ENCODE measurements at places on chromosomes 1 and 21.

GRCh38 chr1:34328281-34328799, 151.6 kb downstream of the C1orf94 start:
- DNase-seq, result no peak

- DNase-seq, result peak; percentile 3
Measured at GRCh38 chr1:95916616-95917015, 682.6 kb downstream of the RWDD3 start.

GRCh38 chr1:62772607-62773295, 11.2 kb upstream of the ATG4C start:
- DNase-seq, result no peak

GRCh38 chr1:101128211-101128727, 102.7 kb upstream of the DPH5 start:
- DNase-seq, result no peak

- no peak for DNase-seq
Measured at GRCh38 chr1:38045401-38046332, 926 bp downstream of the POU3F1 start.

DNA sequence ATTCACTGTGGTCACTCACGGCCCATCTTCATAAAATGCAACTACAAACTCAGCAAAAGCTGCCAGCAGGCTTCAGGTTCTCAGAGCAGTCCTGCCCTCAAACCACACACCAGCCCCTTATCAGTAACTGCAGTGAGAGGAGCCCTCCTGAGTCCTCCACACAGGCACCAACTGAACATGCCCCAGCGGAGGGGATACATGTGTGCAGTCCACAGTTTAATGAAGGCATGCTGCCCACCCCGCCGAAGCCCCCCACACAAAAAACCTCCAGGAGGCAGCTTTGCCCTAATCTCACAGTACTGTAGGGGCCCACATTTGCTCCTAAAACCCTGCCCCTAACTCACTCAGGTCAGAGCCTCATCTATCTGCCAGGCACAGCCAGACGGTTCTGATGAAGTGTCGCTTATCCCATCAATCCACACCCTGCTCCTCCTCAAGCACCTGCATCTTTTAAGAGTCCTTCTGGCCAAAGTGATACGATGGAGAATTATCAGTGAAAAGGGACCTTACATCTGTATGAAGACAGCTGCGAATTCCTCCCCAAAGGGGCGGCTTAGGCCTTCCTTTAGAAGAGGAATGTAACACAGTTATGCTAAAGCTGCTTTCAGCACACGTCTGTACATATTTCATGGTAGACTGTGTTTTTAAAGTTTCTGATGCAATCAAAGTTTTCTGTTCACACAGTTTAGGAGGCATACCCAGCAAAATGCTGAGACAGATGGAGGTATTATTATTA, 3.5 kb downstream of the ABCB10 start:
- no peak for DNase-seq

- DNase-seq, result no peak
Measured at GRCh38 chr1:226369110-226369509, 38.8 kb downstream of the PARP1 start.

GRCh38 chr1:45329445-45329844, 2.8 kb downstream of the HPDL start:
- no peak for DNase-seq

- DNase-seq, result no peak
Measured at GRCh38 chr21:29235714-29236197, 63.0 kb upstream of the BACH1 start.

GRCh38 chr1:41975850-41976569, 57.3 kb upstream of the HIVEP3 start:
- DNase-seq, result no peak

DNA sequence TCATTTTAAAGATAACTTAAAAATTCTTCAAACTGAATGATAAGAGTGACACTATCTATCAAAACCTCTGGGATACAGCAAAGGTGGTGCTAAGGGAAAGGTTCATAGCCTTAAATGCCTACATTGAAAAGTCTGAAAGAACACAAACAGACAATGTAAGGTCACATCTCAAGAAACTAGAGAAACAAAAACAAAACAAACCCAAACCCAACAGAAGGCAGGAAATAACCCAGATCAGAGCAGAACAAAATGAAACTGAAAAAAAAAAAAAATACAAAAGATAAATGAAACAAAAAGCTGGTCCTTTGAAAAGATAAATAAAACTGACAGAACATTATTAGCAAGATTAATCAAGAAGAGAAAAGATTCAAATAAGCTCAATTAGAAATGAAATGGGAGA, 6.8 kb downstream of the ODF2L start:
- DNase-seq, result no peak

- no peak for DNase-seq
Measured at GRCh38 chr1:154595621-154596020, 12.4 kb downstream of the ADAR start.

GRCh38 chr1:244065063-244065793, 14.1 kb downstream of the ZBTB18 start:
- no peak for DNase-seq

DNA sequence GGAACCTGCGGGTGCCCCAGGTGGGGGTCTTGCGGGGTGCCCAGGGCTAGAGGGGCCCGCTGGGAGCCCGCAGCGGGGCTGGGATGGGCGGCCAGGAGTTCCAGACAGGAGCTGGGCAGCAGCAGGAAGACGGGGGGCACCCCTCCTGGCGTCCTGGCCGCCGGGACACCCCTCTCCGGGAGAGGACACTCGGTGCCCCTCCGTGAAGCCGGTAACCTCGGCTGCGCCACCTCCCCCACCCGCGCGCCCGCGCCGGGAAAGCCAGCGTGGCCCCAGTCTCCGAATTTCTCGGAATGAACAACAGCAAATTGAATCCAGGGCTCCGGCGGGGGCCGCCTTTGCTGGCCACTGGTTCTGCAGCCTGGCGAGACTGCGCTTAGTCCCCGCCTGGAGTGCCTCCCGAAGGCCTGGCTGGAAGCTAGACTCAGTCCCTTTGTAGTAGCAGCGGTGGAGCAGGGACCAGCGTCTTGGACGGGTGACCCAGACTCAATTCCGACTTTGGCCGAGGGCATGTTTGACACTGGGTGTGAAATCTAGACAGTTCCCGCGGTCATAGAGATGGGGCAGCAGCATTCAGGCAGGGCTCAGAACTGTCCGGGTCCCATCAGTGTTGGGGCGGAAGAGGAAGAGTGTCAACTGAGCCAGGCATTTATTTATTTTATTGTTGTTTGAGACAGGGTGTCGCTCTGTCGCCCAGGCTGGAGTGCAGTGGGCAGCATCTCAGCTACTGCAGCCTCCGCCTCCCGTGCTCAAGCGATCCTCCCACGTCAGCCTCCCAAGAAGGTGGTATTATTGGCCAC, 773 bp downstream of the IFNGR2 start:
- DNase-seq, result no peak

GRCh38 chr1:110112656-110113055, 413 bp downstream of the UBL4B start:
- DNase-seq, result no peak

GRCh38 chr1:56149761-56150160, 429.6 kb downstream of the PLPP3 start:
- DNase-seq, result no peak

- no peak for DNase-seq
Measured at GRCh38 chr1:1092894-1093609, 18.9 kb upstream of the RNF223 start.

DNA sequence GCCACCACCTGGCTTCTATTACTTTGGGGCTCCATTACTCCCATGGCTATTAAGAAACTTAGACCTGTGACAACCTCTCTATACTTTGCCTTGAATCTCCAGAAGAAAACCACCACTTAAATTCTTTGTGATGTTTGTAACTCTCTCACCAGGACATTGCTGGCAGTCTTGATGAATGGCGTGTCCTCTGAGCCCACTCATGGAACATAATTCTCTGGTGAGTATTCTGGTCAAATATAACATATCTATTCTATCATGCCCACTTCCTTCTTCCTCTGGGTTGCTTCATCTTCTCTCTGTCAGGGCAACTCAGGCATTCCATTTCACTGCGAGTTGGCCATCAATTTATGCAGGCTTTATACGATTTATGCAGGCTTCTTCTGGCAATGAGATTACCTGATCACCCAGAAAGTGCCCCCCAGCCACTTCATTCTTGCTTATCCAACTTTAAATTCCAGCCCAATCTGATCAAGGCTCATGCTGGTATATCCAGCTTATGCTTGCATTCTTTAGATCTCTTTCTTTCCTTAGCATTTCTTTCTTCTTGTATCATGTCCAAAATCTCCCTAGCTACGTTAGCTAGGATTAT, 112.0 kb upstream of the CHRM3 start:
- DNase-seq, result no peak

- no peak for DNase-seq
Measured at GRCh38 chr1:168763031-168763430, 34.0 kb upstream of the DPT start.

DNA sequence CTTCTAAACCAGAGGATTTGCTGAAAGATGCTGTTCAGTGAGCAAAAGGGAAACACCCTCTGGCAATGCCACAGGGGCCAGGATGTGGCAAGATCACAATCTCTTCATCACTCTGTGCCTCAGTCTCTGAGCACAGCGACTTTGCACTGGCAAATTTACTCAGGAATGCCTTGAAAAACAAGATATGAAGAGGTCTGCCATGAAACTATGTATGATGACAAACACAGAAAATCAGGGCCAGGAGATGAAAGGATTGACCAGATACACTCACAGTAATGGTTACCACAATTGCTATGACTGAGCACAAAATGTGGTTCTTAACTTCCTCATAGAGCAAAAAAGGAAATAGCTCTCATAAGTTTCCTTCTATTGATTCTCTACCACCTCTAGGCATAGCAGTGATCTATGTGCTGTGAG, 5.8 kb downstream of the TTC13 start:
- no peak for DNase-seq

DNA sequence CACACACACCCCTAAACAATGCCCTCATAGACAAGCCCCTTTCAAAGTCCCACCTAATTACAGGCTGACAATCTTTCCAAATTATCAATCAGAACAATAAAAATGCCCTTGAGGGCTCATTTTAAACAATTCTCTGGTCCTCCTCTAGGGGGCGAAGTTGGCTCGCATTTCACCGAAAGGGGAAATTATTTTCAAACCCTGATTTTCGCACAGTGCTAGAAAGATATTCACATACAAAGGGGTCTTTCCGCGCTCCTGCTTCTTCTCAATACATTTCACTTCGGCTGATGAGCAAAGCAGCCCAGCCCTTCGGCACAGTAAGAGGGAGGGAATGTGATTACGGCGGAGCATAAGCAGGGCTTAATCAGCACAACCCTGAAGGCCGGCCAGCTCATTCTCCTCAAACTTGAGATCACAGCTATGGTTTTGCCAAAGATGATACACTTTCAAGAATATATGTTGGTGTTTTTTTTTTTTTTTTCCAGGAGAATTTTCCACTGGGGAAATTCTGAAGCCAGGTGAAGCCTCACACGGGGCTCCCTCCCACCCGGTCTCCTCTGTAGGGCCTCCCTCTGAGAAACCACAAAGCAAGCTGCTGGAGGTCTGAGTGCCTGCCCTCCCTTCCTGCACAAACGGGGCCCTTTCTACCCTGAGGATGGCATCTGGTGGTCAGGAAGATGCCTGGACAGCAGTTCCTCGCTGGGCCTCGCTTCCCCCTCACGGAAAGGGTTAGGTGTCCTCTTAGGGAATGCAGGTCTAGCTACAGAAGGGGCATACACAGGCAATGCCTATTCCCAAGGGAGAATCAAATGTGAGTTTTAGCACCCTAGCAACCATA, 66.9 kb downstream of the GNG12 start:
- peak; percentile 55 for DNase-seq

DNA sequence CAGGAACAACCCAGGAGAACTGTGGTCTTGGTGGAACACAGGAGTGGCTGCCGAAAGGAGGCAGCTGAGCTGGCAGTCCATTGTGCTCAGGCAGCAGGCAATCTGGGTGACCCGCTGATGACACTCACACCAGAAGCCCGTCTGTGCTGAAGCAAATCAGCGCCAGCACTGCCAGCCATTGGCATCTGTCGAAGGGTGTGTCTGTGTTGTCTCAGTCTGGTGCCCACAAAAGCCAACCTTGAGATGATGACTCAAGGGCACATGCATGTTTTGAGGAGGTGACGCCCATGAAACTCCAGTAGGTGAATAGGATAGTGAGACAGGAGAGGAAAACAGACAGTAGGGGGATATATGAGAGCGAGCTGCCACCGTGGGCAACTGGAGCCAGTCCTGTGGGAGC, 167.3 kb downstream of the KAZN start:
- no peak for DNase-seq

GRCh38 chr1:41884256-41885230, 34.2 kb downstream of the HIVEP3 start:
- DNase-seq, result no peak

DNA sequence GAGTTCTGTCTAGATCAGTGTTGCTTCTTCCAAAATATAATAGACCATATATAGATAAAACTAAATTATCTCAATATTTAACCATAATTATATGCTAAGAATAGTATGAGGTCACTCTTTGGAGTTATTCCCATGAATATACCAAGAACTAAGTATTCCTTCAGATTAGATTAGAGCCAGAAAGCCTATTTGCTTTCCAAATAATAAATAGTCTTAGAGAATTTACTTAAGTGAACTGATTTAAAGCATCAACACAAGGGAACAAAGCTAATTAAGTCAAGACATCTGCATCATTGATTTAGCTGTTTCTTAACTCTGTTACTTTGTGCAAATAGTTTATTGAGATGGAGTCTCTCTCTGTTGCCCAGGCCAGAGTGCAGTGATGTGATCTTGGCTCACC, 35.7 kb downstream of the FNBP1L start:
- DNase-seq, result no peak

DNA sequence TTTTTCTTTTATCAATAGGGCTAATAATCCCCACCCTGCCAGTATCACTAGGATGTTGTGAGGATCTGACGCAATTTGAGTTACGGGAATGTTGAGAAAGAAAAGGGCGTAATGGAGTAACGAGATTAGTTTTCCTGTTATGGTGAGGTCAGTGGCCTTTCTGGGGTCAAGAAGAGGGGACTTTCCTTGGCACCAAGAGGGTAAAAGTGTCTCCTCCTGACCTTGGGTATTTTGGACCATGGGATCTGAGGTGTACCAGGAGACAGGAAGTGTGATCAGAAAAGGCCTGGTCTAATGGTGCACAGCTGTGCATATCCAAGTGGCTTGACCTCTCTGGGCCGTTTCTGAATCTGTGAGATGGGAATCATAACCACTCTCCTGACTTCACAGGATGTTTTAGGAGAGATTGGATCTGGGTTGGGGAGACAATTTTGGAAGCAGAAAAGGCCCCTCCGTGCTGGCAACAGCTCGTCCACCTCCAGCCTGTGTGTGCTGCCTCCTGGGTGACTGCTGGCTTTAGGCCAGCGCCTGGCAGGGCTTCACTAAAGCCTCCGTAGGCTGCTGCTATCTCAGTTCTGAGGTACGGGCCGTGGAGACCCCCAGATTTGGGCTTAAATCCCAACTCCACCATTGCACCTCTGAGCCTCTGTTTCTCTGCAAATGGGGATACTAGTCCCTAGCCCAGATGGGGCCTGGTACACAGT, 37.1 kb downstream of the ALPL start:
- DNase-seq, result no peak

GRCh38 chr1:103326595-103326994, 198.9 kb upstream of the RNPC3 start:
- no peak for DNase-seq

All from NCI-H2081 (cell line).